ACHN (cell line): ENCODE measurements at places on chromosomes 5 and 9.

- no peak for DNase-seq
These were observed 482.7 kb downstream of the RAB3C start for GRCh38 chr5:59065554-59065953.

DNA sequence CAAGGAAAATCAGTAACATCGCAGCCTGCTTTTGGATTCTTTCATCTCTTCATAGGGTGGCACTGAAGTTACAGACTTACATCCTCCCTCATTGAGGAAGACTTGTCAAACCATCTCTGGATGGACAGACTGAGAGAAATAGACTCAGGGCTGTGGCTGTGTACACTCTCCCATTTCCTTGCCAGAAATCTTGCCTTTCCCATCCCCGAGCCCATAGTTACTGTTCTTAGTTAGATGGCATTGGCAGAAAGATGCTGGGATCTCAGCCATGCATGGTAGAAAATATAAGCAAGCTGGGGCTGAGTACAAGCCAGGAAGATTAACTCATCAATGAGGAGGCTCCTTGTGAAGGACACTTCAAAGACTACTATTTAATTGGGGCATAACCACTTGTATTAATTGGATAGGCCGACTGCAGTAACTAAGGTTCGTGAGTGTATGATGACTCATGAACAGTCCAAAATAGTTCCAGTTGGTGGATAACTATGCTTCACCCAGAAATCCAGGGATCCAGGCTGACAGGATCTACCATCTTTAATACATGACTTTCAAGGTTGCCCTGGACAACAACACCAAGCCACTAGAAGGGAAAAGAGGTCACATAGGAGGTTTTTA is 137.9 kb downstream of the TMEM38B start:
- no peak for DNase-seq

- DNase-seq: no peak
These were observed 129.7 kb downstream of the DAB2IP start for GRCh38 chr9:121781145-121781548.

GRCh38 chr9:134073500-134073899 is 5.7 kb upstream of the BRD3 start:
- DNase-seq: no peak

DNA sequence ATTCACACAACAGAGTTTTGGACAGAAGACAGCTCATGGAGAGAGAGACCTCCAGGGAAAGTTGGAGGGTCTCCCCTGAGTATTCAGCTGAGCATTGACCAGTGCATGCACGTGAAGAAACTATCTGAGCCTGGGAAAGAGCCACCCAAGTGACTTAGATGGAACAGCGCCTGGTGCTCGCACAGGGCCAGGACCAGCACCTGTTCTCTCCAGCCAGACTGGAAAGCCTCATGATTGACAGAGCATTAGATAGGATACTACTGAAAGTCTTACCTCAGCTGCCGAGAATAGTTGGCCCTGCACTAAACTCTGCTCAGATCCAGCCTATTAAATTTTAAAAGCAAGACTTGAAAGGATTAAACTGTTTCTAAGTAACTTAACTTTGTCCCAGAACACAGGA is 28.3 kb upstream of the NEURL1B start:
- DNase-seq: no peak
